Adipocyte (in vitro differentiated cells): ENCODE measurements at places on chromosomes 3 and 15.

GRCh38 chr3:62922326-62922725, 47.1 kb upstream of the CADPS start:
- DNase-seq = no peak

DNA sequence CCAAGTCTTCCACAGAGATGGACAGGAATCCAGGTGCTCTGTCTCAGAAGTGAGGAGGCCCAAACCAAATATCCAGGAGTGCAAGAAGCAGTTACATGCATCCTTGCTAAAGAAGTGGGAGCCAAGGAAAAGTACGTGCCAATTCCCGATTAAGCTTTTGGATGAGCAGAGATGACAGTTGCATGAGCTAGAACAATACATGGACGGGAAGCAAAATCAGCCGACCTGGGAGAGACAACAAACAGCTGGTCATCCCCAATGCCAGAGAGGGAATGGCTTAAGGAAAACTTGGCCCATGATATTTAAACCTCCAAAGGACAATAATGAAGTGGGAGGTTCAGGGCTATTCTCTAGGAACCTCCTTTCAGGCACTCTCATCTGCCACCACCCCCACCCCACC, 86.0 kb upstream of the ABHD17C start:
- DNase-seq = no peak

- DNase-seq = no peak
Measured at GRCh38 chr3:5212628-5213573, 25.4 kb downstream of the EDEM1 start.

GRCh38 chr3:8206971-8207617, 294.5 kb upstream of the LMCD1 start:
- DNase-seq = no peak

DNA sequence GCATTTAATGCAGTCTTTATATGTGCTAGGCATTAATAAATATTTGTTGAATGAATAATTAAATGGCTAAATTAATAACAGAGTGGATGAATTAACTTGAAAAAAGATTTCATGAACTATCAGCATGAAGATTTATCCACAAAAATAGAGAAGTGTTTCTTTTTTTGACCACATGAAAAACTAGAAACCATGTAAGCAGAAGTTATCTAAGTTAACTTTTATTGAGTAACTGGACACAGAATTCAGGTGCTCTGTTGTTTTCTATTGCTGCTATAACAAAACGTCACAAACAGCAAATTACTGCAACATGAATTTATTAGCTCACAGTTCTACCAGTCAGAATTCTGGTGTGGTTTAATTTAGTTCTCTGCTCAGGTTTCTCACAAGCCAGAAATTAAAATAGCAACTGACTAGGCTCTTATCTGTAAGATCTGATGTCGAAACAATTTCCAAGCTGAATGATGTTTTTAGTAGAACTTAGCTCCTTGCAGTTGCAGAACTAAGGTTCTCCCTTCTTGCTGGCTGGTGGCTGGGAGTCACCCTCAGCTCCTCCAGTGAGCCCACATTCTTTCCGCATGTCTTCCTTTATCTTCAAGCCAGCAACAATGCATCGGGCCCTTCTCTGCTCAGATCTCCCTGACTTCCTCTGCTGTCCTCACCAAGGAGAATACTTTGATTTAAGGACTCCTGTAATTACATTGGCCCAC, 810.2 kb upstream of the ALCAM start:
- peak; percentile 83 for DNase-seq

DNA sequence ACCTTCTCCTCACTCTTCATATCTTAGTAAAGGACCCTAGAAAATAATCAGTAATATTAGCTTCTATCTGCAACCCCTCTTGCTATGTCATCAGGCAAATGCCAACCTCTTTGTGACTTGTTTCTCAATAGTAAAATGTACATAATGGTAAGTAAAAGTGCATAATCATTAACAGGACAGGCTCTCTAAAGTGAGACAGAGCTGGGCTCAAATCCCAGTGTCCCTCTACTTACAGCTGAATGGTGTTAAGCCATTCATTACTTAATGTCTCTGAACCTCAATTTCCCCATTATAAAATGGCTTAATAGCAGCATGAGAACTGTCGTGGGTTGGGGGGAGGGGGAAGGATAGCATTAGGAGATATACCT, 62.6 kb upstream of the ATP11B start:
- DNase-seq = no peak

- no peak for DNase-seq
Measured at GRCh38 chr3:181727341-181728032, 15.8 kb downstream of the SOX2 start.

- DNase-seq = no peak
Measured at GRCh38 chr3:180571831-180572598, 29.9 kb upstream of the TTC14 start.

DNA sequence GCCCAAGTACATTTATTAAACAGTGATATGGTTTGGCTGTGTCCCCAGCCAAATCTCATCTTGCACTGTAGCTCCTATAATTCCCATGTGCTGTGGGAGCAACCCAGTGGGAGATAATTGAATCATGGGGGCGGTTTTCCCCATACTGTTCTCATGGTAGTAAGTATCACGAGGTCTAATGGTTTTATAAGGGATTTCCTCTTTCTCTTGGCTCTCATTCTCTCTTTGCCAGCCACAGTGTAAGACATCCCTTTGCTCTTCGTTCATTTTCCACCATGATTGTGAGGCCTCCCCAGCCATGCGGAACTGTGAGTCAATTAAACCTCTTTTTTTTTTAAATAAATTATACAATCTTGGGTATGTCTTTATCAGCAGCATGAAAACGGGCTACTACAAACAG, 228.0 kb upstream of the TP63 start:
- DNase-seq = no peak

DNA sequence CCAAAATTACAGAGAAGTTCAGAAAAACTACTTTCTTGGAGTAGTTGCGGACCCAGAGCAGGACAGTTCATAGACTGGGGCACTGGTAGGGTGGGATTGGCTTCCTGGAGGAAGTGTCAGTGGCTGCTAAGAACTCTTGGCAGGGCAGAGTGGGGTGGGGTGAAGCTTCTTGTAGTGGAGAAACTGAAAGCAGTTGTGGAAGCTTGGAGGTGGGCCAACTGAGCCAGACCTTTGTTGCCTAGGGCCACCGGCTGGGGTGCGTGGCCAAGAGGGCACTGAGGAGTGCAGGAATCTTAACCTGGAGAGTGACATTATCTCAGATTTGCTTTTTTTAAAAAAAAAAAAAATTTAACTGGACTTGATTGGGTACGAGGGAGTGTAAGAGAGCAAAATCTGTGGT, 3.1 kb downstream of the KAT2B start:
- DNase-seq = peak; percentile 51

DNA sequence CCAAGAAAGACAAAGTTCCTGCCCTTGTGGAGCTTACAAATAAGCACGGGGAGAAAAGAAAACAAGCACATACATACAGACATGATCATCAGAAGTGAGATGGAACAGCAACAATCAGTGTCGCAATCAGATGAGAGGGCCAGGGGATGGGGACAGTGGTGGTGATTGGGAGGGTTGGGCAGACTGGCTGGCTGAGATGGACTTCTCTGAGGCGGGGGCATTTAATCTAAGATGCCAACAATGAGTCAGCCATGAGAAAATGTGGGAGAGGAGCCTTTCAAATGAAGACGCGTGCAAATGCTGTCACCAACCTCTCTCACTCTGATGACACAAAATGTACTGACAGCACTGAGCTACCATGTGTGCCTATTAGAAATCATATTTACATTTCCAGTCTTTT, 81.4 kb downstream of the NCEH1 start:
- peak; percentile 53 for DNase-seq

DNA sequence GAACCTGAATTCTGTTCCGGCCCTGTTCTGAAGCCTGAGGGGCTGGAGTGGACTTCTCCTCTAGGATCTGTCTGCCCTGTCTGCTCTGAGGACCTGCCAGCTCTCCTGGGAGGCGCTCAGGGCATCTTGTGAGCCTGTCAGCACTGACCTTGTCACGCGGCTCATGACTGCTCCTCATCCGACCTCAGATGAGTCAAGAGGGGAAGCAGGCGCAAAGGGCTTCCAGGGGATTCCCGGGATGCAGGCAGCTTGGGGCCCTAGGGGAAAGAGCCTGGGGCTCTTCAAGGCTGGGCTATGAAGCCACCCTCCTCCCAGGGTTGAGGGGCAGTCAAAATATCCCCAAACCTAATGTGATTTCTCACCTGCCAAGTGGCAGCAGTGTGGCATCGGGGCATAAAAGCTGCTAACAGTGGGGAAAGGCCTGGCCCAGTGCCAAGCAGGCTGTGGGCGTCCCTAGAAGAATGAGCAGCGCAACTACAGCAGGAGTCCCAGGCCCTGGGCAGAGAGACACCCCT, 27.6 kb upstream of the ANKDD1A start:
- peak; percentile 78 for DNase-seq

- DNase-seq = no peak
Measured at GRCh38 chr3:81303321-81303720, 458.1 kb downstream of the GBE1 start.

GRCh38 chr3:27171113-27171512, 198.1 kb downstream of the NEK10 start:
- DNase-seq = no peak

DNA sequence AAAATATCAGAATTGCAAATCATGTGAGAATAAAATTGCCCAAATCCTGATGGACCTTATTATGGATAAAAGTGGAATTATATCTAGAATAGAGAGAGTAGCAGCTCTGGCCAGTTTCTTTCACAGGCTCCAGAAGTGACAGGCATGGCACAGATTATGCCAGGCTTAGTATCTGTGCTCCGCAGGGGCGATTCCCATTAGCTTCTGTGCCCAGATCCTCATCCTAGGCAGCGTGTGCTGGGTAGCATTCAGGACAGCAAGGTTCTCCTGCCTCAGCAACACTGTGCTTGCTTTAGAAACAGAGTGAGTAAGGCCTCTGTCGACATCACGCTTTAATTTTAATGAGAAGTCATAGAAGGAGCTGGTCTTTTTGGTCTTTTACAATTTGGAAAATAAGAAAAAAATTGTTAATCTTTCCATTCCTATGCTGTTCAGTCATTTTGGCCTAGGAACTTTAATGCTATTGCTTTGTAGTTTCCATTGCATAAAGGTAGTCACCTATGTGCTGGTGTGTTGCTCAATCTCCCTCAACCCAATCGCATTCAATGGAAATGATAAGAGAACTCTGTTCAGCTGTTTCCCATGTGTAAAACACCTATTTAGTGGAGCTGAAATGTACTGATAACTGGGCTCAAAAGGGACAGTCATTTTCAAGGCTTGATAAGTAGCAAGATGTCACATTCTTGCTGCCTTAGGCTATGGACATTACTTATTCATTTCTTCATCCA, 770.1 kb downstream of the AGBL1 start:
- DNase-seq = no peak

DNA sequence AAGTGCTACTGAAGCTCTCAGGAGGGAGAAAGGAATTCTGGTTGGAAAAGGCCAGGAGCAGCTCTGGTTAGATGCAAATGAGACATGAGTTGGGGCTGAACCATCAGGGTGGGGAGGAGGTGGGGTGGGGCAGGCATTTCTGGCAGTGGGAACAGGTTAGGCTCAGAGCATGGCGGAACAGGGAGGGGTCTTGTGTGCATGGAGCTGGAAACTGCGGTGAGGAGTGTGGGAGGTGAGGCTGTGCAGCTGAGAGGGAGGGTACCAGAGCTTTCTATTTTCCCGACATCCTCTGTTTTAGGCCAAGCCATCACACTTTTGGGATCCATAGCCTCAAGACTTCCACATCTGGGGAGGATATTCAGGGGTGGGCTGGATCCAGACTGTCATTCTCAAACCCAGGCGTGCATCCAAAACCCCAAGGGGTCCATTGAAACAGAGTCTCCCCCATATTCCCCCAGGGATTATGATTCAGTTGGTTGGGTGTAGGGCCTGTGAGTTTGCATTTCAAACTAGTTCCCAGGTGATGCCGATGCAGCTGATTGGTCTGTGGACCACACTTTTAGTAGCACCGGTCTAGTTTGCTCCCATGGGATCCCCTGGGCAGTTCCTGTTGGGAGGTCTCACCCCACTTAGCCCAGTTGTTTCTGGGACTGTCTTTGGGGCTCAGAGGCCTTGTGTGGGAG, 100.9 kb upstream of the TLE3 start:
- DNase-seq = no peak

- no peak for DNase-seq
Measured at GRCh38 chr3:186708983-186709679, 8.0 kb upstream of the KNG1 start.

GRCh38 chr3:27993051-27993450, 248.4 kb upstream of the CMC1 start:
- DNase-seq = no peak

DNA sequence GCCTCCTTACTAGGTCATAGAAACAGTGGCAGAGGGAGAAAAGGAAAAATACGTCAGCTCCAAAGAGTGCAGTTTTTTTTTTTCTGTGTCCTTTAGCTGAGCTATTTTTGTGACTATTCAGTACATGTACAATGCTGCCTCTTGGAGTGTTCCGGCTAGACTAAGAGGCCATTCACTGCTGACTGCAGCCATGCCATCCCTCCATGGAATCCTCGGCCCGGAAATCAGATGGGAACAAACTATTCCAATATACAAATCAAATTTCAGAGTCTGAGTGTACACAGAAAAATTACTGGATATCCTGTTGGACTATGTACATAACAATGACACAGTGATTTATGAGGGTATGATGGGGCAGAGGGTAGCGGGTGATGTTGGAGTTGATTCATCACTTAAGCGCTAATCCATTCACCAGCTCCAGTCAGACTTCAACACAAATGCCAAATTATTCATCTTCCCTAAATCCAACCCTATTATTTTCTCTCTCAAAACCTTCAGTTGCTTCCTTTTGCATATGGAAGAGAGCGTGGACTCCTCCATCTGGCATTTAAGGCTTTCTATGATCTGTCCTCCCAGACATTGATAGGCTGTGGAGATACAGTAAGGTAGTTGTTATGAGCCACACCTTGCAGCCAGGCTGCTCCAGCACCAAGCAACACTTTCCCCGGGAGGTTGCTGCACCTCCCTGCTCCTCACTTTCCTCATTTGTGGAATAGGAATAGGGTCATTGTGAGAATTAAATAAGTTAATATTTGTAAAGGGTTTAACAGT, 109.1 kb downstream of the LPP start:
- DNase-seq = peak; percentile 51

GRCh38 chr3:197029511-197030167, at the start of gene MELTF:
Gene MELTF (minus strand): TSS chr3:197029817. CDS start chr3:197029702, 115 bp downstream.
- peak; percentile 68 for DNase-seq

DNA sequence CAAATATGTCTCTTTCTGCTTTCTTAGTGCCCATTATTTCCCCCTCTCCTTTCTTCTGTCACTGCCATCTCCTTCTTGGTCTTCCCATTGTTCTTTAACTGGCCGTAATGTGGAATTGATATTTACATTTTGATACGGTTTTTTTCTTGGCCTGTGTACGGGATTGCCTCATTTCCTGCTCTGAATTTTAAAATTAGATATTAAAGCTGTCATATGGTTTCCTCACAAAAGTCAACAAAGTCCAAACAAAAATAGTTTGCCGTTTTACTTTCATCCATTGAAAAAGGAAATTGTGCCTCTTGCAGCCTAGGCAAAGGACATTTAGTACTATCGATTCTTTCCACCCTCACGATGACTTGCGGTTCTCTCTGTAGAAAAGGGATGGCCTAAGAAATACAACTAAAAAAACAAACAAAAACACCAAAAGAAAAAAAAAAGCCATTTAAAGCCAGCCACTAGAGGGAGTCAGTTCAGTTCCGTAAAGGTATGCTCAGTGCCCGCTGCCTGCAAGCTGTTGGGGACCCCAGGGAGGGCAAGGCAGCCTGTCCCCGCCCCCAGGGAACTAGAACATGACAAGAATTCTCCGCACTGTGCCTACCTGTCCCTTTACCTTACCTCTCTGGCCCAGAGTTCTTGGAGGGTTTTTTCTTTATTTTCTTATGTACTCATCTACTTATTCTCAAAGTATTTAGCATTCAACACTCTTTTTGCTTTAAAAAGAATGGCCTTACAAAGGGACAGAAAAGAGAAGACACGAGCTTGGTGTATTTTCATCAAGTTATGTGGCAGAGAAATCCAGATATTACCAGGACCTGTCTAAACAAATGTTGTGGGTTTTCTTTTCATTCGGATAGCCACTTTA, 30.0 kb upstream of the NR2E3 start:
- peak; percentile 85 for DNase-seq
